ENCODE measurements at places on chromosomes 6 and 20.

DNA sequence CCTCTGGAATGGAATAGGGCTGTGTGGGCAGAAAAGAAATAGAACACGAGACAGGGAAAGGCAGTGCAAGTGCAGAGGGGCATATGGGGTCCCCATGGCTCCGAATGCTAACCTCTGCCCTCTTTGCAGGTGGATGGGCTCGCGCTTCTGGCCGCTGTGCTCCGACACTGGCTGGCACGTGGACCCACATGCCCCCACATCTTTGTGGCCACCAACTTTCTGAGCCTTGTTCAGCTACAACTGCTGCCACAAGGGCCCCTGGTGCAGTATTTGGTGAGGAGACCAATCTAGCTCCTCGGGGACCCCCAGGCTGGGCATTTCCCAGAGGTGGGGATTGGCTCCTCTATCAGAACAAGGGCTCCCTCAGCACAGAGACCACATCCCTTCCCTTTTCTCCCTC, 1.1 kb upstream of the SAPCD1 start:
- no peak for DNase-seq

DNA sequence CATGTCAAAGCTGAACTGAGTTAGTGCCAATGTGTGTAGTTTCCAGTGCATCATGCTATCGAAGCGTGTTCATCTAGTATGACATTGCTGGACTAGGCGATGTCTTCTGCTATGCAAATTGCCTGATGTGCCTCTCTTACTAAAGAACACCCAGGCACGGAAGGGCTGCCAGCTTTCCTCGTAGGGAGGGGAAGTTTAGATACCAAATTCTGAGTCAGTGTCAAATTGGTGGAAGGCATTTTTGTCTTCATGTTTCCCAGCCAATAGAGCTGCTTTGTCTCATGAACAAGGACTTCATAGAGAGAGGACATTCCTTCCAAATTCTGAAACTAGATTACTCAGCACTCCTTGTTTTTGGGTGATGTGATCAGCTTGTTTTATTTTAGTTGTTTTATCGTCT, 320.1 kb downstream of the BTBD3 start:
- peak; percentile 71 for DNase-seq

DNA sequence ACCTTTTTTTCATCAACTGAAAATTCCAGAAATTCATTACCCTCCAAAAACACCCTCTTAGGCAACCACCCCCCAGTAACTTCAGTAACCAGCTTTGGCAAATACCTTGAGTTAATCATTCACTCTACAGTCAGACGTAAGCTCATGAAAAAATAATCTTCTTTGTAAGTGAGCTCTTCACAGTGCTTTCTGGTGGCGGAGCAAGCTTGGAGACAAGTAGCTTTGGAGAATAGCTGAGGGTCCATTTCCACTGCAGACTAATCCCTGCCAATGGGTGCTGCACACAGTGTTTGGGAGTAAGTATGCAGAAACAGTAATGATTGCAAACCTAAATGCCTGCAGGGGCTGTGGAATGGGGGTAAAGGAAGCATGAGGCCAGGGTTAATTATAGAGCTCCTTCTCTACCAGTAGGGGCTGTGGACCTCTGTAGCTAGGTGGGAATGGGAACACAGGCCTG, 56.8 kb upstream of the HINT3 start:
- DNase-seq: no peak

GRCh38 chr20:49919461-49919860, 4.1 kb upstream of the SPATA2 start:
- DNase-seq: no peak

GRCh38 chr20:62624325-62624690, 18.0 kb upstream of the SLCO4A1 start:
- DNase-seq: no peak

- DNase-seq: no peak
Observed at GRCh38 chr6:150293423-150294173, 75.2 kb upstream of the IYD start.

DNA sequence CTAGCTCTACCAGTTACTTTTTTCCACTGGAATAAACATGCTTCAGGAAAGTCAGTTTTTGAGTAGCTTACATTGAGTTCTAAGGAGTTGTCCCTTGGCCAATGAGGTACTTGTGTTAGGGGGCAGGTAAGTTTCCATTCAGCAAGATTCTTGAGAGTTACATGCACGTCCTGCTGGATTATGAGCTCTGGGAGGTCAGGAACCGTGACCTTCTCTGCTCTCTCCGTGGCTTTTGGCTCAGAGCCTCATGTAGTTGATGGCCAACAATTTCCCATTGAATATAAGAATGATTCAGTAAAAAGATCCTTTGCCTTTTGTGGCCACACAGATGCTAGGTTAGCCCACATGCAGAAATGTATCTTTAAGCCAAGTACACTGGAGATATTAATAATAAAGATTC, 181.8 kb upstream of the RALGAPA2 start:
- no peak for DNase-seq

DNA sequence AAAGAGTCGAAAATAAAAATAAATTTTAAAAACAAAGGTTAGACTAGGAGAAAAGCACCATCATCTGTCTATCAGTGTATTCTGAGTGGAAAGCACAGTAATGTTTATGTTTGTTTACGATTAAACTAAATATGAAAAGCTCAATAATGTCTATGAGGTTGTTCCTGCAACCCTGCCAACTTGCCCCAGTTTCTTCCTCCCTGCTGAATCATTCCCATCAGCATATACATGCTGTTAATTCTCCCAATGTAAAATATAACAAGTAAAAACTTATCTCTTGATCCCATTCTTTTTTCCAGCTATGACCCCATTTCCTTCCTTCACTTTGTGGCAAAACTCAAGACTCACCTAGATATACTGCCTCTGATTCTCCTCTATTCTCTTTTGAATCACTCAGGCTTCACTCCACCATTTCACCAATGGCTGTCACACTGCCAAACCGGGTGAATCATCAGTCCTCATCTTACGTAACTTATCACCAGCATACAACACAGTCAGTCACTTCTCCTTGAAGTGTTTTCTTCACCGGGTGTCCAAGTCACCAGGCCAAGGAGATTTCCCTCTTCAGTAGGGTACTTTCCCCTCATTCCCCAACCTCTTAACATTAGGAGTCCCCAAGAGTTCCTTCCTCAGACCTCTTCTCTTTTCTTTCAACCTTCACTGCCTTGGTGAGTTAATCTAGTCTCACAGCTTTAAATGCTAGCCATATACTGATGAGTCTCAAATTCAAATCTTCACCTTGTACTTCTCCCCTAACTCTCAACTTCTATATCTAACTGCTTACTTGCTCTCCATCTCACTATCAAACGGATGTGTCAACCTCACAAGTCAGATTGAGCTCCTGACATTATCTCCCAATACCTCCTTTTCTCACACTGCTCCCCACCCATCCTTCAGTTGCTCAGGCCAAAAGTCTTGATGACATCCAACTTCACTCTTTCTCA, 6.2 kb downstream of the TMEM242 start:
- no peak for DNase-seq

GRCh38 chr6:37308069-37308815, 45.5 kb upstream of the RNF8 start:
- DNase-seq: no peak

GRCh38 chr20:32232326-32232886, 24.7 kb downstream of the POFUT1 start:
- DNase-seq: no peak

DNA sequence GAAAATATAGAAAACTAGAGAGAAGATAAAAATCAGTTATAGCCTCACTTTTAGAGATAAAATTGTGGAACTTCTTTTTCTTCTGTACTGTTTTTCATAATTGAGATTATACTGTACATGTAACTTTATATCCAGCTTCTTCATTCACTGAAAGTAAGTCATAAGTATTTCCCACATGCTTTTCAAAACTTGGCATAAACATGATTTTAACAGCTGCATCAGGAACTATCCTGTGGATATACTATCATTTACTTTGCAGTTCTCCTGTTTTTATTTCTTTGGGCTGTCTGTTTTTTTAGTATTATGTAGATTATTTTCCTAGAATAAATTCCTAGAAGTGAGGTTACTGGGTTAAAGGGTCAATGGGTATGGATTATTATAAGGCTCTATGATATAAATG, 14.8 kb downstream of the DSTN start:
- DNase-seq: no peak

DNA sequence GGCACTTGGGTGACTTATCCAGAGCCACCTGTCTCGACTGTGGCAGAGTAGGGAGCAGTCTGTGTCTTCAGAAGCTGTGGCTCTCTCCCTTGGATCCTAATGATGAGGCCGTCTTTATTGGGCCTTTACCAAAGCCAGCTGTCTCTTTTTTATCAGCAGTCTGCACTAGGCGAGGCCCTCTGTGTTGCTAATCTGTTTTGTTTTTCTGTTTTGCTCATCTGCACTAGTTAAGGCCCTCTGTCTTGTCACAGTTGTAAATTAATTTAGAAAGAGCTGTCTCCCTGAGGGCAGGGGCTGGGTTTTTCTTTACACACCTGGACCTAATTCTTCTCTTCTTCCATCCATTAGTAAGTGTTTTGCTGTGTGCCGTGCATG, 45.0 kb downstream of the CDS2 start:
- DNase-seq: no peak

DNA sequence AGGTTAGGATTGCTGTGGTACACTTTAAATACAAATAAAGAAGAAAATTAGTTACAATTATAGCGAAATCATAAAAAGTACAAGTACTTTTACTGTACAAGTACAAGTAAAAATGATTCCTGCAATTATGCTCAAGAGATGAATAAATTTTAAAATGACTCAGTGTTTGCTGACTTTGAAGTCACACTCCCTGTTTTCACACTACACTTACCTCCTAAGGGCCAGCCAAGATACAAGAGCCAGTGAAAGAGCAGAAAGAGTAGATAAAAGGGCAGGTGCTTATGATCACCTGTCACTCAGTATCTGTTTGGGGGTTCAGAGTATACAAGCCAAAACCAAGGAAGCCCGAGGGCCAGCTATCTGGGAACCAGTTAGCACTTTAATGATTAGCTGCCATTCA, 41.0 kb upstream of the COL21A1 start:
- DNase-seq: no peak

DNA sequence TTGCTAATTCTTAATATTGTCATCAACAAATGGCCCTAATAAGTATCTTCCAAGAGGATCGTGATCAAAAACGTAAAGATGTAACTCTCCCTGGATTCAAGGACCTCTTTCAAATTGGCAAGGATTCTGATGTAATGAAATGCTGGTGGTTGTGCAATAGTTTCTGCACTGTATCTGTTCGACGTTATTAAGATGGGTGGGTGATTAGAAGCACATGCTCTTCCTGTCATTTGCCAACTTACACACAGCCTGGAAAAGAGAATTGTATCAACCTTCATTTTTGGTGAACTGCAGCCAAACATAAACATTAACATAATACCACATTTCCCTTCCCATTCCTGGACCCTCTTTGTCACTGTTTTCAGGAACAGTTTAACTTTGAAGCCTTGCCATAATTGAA, 9.8 kb downstream of the FOXQ1 start:
- DNase-seq: no peak

- DNase-seq: no peak
Observed at GRCh38 chr6:75124983-75125382, 80.9 kb downstream of the COL12A1 start.

DNA sequence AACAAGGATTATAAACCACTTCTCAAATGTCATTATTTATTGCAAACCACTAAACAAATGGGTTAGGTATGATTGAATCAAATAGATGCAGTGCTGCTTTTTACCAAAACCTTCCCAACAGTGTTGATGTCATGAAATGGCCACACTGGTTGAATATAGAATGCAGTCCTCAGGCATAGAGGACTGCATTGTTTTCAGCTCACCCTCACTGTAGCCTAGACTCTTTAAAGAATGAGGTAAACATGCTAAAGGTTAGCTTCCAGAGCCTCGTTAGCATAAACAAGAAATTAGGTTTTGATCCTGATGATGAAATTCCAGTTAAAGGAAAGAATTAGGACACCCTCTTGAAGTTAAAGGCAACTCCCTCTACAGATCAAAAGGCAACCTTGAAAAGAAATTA, 224.3 kb downstream of the ALDH8A1 start:
- DNase-seq: no peak

GRCh38 chr20:9808166-9808565, 30.7 kb downstream of the PAK5 start:
- no peak for DNase-seq

DNA sequence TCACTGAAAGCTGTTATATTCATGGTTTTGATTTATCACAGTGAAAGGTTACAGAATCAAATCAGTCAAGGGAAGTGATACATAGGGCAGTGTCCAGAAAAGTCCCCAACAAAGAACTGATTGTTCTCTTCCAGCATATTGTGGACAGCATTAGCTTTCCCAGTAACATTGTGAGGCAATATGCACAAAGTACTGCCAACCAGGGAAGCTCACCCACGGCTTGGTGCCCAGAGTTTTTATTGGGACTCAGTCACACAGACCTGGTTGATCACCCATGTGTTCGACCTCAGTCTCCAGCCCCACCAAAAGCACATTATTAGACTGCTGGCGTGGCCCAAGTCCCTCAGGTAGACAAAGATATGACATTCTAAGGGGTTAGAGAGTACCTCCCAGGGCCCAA, 76.0 kb downstream of the LCA5 start:
- DNase-seq: peak; percentile 50

DNA sequence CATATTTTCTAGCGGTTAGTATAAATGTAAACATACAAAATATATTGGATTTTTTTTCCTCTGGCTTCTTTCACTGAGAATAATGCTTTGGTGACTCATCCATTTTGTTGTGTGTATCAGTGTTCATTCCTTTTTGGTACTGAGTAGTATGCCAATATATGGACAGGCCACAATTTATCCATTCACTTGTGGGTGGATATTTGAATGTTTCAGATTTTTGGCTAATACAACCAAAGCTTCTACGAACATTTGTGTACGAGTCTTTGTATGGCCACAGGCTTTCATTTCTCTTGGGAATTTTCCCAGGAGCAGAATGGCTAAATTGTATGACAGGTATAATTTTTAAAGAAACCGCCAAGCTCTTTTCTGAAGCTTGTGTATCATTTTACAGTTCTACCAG, 677.5 kb downstream of the HDGFL1 start:
- no peak for DNase-seq

GRCh38 chr20:20549267-20549612, 163.2 kb downstream of the RALGAPA2 start:
- no peak for DNase-seq

GRCh38 chr6:159826004-159826403, 25.9 kb downstream of the PNLDC1 start:
- DNase-seq: no peak

- DNase-seq: no peak
Observed at GRCh38 chr6:136290410-136291010, 864 bp upstream of the BCLAF1 start.

DNA sequence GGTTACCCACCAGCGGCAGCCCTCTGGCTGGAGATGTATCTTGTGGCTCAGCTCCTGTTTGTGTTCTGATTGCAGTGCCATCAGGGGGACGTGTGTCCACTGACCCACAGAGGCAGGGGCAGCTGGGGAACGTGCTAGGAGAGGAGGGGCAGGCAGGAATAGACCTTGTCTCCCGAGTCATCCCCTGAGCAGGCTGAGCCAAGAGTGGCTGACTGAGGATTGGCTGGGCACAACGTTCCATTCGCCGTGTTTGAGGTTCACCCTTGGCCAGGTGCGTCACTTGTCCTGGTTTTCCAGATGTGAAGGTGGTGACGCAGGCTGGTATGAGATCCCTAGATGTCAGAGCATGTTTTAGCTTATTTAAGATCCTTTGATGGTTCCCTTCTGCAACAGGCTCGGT, 57.7 kb downstream of the ADNP start:
- no peak for DNase-seq

Data from midbrain (tissue), 1 donor.